ENCODE measurements at places on chromosomes 11 and 22.

DNA sequence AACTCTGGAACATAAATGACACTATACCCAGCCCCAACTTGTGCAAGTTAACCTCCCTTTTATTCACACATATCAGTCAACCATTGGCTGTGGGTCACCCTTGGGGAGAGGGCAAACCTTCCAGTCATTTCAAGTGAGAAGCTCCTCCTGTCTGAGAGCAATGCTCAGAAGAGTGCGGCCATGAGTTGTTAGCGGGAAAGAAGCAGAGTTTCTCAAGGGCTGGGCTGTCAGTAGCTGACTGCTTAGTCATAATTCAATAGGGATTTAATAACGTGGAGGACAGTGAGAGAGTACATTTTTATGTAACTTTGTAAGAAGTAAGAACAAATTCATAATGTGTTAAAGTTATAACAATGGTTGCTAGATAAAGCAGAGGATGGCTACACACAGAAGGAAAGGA is 5.1 kb downstream of the PATE2 start:
- no peak for DNase-seq

GRCh38 chr11:23201936-23202522 is 341.8 kb upstream of the CCDC179 start:
- no peak for DNase-seq

DNA sequence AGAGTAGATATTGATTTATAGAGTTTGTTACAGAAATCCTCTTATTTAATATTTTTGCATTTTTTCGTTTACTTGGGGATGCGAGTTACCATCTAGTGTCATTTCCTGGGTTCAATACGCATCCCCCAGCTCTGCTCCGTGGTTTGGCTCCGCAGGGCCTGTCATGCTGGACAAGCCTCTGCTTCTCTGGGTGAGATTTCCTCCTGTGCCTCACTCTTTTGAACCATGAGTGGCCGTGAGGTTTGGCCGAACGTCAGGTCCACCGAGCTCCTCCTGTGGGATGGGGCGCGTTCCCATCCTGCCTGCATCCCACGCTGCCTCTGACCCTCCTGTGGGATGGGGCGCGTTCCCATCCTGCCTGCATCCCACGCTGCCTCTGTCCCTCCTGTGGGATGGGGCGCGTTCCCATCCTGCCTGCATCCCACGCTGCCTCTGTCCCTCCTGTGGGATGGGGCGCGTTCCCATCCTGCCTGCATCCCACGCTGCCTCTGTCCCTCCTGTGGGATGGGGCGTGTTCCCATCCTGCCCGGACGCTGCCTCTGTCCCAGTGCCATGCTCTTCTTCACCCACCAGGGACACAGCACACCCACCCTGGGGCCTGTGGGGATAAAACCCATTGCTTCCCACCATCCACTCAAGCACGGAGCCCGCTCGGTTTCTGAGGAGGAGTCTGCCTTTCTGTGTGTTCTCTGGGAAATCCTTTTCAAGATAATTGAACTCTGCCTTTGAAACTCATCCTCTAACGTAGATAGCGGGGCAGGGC is 506.8 kb downstream of the BRD1 start:
- DNase-seq = no peak

- peak; percentile 34 for DNase-seq
Measured at GRCh38 chr22:46739094-46739870, 1.2 kb upstream of the CERK start.

GRCh38 chr11:95700471-95700817 is 89.1 kb downstream of the FAM76B start:
- DNase-seq = no peak

GRCh38 chr22:40651563-40652501 is 15.3 kb upstream of the MRTFA start:
- DNase-seq = peak; percentile 98

DNA sequence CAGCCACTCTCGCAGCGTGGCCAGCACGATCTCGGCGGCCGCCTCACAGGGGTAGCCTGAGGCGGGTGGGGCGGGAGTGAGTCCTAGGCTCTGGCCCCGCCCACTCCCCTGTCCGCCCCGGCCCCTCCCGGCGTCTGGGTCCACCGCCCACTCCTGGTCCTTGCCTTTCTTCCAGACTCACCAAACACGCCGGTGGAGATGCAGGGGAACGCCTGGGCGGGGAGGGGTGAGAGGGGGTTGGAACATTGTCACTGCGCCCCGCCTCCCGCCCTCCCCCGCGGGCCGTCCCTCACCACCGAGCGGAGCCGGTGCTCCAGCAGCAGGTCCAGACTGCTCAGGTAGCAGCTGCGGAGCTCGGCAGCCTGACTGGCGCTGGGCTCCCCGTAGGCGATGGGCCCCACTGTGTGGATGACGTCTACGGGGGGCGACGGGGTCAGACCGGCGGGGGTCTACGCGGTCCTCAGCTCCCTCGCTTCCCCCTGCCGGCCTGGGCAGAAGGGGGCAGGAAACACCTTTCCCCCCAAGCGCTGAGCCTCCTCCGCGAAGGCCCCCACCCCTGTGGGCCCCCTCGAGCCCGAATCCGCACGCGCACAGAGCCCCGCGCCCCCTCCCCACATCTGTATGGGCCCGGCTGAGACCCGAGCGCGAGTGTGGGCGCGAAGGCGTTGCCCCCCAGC is 13.2 kb downstream of the OTUB1 start:
- no peak for DNase-seq

DNA sequence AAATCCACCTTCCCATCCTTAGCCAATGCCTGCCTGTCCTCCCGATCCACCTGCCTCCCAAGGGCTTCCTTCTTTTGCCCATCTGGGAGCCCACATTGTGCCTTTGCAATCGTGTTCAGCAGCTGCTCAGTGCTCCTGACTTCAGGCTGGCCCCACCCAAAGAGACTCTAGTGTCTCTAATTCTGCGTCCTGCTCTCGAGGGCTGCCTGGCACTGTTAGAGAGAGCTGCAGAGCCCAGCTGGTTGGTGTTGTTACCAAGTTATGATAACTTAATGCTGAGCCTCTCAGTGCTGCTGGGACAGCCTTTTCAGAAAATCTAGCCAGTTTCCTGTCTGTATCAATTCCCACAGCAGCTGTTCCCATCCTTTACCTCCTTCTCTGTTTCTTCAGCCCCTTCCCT is 69.1 kb downstream of the MICAL2 start:
- DNase-seq = no peak

GRCh38 chr11:78292109-78292803 is 103.5 kb downstream of the USP35 start:
- DNase-seq = no peak

GRCh38 chr11:129580278-129580677 is 204.6 kb downstream of the BARX2 start:
- no peak for DNase-seq

DNA sequence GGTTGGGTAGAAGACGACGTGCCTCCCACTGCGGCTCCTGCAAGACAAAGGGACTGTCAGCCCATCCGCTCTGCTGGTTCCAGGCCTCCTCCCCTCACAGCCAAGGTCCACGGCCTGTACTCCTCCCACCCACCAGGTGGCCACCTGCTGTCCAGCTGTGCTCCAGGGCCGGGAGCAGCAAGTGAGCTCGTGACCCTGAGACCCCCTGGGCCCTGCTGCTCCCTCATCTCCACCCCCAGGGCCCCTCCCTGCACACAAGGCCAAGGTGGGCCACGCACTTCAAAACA is 27.4 kb downstream of the TSPAN4 start:
- no peak for DNase-seq

DNA sequence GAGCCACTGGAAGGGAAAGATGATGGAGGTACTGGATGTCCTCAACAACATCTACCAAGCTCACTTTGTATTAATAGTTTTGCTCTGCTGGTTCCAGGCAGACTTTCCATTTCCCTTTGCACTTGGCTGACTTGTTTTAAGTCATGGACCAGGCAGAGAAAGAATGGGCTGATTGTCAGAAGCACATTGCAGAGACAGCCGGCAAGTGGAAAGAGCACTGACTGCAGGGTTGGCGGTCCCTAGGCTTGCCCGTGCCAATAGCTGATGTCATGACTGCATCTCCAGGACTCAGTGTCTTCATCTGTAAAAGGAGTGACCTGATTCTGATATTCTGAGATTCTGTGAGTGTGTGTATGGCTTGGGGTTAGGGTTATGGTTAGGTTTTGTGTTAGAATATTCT is 20.9 kb upstream of the NNMT start:
- DNase-seq = no peak

- no peak for DNase-seq
Measured at GRCh38 chr11:1665313-1665712, 31.7 kb upstream of the KRTAP5-6 start.

DNA sequence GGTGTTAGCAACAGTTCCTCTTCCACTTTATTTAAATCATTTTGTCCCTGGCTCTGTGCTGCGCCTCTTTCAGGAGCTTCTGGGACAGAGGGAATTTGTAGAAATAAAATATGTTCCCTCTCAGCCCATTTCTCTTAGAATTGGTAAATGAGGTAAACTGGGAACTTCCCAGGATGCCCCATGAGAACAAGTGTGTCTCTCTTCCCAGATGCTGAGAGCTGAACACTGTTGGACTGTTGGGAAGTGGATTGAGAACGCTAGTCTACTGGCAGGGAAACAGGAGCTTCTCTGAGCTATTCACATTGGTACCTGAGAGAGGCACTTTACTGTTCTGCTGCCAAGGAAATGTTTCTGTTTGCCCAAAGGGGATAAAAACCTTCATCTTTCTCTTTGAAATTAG is 4.0 kb downstream of the CRY2 start:
- DNase-seq = no peak

- DNase-seq = peak; percentile 96
Measured at GRCh38 chr11:26947379-26947844, 46.5 kb upstream of the FIBIN start.

DNA sequence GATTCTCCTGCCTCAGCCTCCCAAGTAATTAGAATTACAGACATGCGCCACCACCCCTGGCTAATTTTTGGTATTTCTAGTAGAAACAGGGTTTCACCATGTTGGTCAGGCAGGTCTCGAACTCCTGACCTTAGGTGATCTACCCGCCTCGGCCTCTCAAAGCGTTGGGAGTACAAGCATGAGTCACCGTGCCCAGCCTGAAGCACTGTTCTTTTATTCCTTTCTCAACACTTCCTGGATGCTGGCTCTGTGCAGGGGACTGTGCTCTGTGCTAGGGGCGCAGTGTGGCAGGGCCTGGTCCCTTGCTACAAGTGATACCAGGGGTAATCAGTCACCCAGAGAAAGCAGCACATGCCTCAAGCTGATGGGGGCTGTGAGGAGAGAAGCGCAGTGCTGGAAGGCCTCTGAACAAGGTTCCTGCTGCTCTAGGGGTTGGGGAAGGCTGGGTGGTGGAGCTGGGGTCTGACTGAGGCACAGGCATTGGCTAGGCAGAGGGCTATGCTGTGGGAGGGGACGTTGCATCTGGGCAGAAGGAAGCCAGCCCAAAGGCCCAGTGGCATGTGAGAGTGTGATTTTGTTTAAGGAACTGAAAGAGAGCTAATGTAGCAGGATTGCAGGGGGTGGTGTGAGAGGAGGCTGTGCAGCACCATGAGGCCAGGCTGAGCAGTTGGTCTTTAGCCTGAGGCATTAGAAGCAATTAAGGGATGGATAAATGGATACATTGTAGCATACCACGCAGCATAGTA is 42.5 kb downstream of the CABIN1 start:
- DNase-seq = no peak

- DNase-seq = peak; percentile 63
Measured at GRCh38 chr11:9617940-9618339, 44.5 kb downstream of the WEE1 start.

DNA sequence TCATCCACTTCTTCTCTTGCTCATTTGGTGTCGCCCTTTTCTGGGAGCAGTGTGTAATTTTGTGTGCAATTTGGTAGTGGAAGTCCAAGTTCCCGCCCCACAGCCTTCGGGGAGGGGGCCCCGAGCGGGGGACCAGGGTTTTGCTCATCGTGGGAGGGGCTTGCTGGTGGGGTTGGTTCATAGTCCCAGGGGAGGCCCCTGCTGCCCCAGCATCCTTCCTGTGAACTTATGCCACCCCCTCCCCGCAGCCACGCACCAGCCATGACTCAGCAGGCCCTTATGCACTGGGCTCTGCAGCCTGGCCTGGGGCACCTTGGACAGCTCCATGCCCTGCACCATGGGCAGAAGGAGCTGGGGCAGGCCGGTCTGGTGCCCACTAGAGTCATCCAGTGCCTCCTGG is 1183.6 kb downstream of the BRD1 start:
- DNase-seq = no peak

- no peak for DNase-seq
Measured at GRCh38 chr11:129090056-129090455, 102.1 kb downstream of the ARHGAP32 start.

DNA sequence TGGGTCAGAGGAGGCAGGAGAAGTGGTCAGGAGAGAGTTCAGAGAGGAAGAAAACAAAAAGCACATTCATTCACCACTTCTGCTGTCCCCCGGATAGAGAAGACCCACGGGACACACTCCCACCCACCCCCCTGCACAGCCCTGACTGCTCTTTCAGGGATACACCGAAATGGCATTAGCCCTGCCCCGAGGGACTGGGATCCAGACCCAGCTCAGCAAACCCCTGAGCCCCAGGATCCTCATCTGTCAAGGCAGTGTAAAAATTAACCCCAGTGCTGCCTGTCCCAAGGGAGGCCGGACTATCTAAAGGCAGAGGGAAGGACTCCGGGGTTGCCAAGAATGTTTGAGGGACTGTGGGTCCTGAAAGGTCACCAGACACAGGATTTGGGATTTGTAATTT is 31.2 kb downstream of the TPBGL start:
- DNase-seq = no peak

GRCh38 chr11:115873813-115874212 is 369.6 kb upstream of the CADM1 start:
- no peak for DNase-seq

DNA sequence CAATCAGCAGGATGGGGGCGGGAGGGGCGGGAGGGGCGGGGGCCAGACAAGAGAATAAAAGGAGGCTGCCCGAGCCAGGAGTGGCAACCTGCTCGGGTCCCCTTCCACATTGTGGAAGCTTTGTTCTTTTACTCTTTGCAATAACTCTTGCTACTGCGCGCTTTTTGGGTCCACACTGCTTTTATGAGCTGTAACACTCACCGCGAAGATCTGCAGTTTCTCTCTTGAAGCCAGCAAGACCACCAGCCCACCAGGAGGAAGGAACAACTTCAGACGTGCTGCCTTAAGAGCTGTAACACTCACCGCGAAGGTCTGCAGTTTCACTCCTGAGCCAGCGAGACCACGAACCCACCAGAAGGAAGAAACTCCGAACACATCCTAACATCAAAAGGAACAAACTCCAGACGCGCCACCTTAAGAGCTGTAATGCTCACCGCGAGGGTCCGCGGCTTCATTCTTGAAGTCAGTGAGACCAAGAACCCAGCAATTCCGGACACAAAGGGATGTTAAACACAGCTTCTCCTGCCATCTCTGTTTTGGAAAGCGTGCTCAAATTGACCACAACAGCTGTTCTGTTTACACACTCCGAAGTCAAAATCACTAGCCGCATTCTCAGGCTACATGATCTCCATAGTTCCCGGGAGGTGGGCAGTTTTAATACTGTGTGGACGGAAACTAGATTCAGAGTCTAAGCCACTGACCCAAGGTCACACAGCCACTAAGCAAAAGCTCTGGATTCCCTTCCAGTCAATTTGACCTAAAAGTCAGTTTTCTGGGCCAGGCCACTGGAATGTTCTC is 11.9 kb downstream of the PLAAT2 start:
- no peak for DNase-seq
